ENCODE measurements at places on chromosomes 3 and 15. TPM values are rescaled to one million over a fixed set of nuclear protein-coding genes. Genes with fewer than 3 reads are reported as not detected.

The SLC9C1 gene
- total RNA-seq: 0.37 TPM

The NME9 gene
- total RNA-seq: not detected

The POTEB gene
- not detected for total RNA-seq

The RHOA gene
- 425 TPM for total RNA-seq

Data from activated T-helper 2 cell treated with anti-CD3 and anti-CD28 coated beads, Interferon-gamma antibody, Interleukin-2, Interleukin-4, amounts not matched to agents 10 μg/mL and 5 μg/mL and 100 μg/mL, durations not matched to agents 14 hours and 24 hours and 36 hours (primary cell).